ENCODE measurements at places on chromosomes 2 and 18.
A peak's percentile ranks its signal among the peaks of the same experiment; 100 is the strongest.

GRCh38 chr2:226618544-226618874 lies 181.1 kb downstream of the IRS1 start:
- no peak for DNase-seq

- peak; percentile 7 for DNase-seq
Measured at GRCh38 chr18:47558110-47558750, 306.8 kb upstream of the SKOR2 start.

DNA sequence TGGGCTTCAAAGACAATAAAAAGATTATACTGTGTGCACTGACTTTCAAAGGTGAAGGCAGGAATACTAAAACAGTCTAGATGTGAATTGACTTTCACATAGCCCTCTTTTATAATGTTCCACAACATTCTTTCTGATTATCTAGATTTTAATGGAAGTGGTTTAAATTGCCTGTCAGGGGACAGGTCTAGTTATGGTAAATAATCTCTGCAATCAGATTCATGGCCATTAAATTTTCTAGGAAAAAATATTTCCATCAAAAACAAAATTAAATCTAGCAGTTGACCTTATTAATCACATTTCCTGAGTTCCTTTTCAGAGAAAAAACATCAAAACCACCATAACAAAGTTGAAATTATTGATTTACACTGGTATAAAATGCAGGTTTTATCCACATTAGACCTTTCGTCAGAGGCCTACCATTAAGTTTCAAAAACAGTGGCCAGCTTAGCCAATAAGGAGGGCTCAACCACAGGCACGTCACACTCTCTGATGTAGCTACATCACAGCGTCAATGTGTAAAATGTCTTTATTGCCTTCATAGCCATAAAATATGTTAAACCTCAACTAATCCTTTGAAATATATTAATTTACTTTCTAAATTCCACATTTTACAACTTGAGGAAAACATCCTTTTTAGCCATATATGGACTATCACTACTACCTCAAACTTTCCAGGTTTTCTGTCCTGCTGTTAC lies 79.4 kb downstream of the NOL10 start:
- no peak for DNase-seq

- no peak for DNase-seq
Measured at GRCh38 chr18:13435586-13436333, 217.2 kb downstream of the LDLRAD4 start.

GRCh38 chr2:7670905-7671641 lies 753.9 kb downstream of the RNF144A start:
- DNase-seq, result no peak

DNA sequence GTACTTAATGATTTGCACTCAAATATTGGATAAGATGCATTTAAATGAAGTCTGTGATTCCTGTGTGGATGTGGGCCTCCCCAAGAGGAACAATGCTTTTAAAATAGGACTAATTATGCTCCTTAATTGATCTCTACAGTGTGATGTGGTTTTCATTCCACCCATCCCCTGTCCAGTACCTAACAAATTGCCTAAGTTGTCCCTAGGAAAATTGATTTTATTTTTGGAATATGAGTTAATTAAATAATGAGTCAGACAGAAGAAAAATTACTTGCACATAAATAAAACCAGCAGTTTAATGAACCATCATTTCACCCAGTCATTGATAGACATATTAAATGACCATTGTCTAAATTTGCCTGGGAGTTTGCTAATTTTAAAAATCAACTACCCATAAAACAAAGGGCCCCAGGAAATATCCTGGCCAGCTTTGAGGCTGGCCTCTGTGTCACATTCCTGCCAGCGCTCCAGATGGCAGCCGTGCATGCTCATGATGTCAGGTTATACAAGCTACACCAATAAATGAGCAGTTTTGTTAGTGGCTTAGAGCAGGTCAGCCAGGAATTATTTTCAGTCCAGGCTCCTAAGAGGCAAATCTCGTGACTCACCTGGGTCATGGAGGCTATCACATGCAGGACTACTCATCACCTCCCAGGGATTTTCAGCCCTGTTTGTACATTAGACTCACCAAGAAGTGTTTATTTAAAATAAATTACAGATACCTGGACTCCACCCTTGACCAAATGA lies 31.9 kb downstream of the ABHD3 start:
- no peak for DNase-seq

GRCh38 chr2:19863303-19864041 lies 38.3 kb downstream of the TTC32 start:
- peak; percentile 63 for DNase-seq

- DNase-seq, result no peak
Measured at GRCh38 chr18:7877609-7878008, 310.5 kb downstream of the PTPRM start.

DNA sequence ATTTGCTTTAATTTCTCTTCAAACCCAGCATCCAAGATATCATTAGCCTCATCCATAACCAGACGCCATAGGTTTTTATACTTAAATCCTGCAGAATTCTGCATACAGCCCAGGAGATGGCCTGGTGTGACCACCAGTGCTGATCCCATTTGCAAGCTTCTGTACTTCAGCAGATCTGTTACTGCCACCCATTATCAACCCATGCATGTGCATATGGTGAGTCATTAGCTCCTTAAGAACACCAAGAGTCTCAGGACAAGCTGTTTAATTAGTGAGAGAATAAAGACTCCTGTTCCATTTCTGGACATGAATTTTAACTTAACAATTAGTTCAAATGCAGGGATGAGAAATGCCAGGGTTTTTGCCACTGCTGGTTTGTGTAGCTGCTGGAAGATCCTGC lies 110.7 kb upstream of the TANK start:
- DNase-seq, result no peak

DNA sequence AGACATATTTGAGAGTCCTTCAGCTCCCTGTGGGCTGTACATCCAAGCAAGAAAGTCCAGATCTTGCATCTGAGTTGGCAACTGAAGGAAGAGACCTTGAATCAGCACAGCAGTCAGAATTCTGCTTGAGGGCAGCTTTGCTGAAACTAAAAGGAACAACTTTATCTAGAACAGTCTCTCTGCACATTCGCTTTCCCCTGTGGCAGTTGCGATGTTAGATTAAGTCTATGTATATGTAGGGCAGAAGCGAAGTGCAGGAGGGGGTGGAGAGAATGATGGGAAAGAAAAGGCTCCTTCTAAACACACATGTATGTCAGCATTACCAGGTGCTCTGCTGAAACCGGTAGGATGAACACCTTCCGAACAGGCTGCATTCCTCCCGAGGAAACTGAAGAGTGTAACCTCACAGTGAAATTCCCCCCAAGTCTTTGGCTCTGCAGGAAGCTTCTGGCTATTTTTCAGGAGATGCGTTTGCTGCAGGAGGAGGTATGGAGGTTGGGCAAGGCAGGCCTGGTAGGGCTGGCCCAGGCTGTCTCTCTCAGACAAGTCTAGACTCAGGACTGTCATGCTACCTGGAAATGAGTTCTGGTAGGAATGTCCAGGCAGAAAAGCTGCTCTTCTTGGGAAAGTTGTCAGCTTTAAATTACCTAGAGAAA lies 70.0 kb upstream of the ATL2 start:
- DNase-seq, result no peak

GRCh38 chr2:57105694-57106093 lies 921.9 kb downstream of the CCDC85A start:
- no peak for DNase-seq

GRCh38 chr2:47249931-47250330 lies 94.8 kb upstream of the STPG4 start:
- DNase-seq, result no peak

DNA sequence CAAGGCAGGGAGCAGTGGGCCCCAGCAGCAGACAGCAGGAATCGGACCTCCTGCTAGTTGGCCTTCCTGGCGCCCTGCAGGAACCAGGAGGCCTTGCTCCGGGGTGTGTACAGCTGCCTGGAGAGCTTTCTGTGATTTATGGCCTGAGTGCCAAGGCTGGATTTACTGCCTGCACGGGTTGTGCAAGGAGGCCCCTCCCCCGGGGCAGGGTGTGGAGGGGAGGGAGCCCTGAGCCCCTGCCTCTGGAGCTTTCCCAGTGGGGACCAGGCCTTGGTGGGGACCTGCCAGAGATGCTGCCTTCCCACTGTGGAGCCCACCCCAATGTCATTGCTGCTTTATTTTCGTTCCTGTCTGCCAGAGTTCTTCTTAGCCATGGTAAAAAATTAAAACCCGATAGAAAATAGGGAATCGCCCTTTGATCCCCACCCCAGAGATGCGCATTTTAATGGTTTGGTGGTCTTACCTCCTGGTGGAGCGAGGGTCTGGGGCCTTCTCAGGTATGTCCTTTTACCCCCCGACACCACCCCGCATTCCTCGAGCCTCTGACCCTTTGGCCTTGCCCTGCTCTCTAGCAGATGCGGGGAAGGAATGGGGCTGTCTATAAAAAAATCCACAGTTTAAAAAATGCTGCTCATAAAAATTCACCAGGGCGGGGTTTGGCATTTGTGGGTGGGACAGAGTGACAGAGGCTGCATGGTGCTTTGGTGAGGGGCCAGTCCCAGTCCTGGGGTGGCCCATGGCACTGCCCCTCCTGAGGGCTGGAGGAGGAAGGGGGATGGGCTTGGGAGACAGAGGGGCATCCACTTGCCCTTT lies 6.9 kb upstream of the RALB start:
- DNase-seq, result no peak

Measured in GM06990 (cell line).